Stimulated activated CD4-positive, alpha-beta T cell treated with anti-CD3 and anti-CD28 coated beads, Interleukin-1b, Interleukin-23, amount 100 ng/mL, for 4 hours (primary cell): ENCODE measurements at places on chromosomes 3 and 15.

GRCh38 chr15:38367476-38367875 is 86.5 kb upstream of the FAM98B start:
- DNase-seq, result no peak

DNA sequence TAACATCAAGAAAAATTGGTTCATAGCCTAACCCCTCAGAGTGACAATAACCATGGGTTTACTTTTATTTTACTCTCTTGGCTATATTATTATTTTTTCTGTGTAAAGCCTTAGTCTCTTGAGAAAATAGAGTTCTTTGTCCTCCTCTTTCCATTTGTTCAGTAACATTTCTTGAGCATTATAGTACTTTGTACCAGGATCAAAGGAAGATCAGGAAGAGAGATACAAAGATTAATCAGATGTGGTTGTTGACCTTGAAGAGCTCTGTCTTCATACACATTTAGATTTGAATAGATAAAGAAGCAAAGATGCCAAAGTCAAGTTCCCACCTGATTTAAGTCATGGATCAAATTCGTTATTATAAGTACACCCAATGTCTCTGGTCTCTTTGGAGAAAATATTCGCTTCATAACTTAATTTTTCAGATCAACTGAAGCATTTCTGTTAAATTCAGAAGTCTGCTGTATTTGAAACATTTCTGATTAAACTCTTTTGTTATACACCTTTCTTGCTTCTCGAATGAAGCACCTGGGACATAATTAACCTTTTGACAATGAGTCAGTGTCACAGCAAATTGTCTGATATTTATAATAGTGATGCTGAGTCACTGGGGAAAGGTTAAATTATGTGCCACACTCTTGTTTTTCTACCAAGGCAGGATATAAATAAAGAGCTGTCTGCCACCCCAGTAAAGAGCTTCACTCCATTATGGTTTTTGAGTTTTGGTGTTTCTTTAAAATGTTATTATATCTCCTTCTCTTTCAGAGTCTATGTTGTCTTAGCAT is 100.2 kb downstream of the GHSR start:
- DNase-seq, result no peak

DNA sequence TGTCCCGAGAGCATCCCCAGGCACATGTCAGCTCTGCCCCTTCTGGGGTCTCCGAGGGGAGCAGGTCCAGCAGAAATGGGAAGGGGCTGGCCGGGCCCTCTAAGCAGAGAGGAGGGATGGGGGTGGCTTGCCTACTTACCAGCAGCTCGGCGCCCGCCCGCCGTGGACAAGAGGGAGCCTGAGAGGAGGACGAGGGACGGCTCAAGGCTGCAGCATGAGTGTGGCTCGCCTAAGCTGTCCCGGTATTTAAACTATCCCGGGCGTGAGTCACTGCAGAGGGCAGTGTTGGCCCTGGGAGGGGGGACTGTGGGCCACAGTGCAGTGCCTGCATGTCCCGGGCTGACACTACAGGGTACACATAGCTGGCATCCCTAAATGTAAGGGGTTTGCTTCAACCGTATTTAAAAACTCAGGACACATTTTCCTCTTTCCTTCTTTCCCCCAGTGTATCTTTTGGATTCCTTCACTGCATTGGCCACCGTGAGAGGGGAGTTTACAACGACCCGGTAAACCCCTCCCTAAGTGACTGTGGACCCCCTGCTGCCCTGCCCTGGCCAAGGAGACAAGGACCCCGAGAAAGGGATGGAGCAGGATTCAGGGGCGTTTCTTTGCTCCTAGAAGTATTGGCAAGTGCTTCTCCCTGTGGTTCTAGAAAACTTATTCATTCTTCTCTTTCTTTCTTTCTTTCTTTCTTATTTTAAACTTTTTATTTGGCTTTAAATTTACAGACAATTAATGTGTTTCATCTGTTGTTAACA is at the start of gene LRRC15:
LRRC15 (minus strand) TSS at position 222 of the 758 bp plus-strand sequence. CDS start 8,700 bp downstream, outside the sequence.
- no peak for DNase-seq

DNA sequence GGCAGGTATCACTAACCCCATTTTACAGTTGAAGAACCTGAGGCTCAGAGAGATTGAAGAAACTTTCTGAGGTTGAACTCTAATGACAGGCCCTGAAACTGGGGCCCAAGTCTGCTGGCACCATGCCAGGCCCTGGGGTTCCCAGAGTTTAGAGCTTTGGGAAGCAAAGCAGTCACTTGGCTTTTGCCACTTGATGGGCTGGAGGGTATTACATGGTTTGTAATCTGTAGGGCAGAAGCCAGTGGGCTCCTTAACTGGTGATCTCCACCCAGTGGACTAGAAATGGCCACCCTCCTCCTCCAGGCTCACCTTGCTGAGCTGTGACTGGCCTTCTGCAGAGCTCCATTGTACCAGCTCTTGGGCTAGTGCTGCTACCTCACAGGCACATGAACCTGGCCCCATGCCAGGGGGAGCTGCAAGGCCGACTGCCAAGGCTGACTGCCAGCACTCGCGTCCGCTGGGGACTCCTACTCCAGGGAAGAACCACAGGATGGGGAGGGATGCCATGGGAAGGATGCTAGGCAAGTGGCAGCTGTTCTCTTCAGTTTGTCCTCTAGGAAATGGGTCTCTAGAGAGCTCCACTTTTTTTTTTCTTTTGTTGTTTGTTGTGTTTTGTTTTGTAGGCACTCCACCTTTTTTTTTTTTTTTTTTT is 104.8 kb downstream of the ETFA start:
- no peak for DNase-seq

DNA sequence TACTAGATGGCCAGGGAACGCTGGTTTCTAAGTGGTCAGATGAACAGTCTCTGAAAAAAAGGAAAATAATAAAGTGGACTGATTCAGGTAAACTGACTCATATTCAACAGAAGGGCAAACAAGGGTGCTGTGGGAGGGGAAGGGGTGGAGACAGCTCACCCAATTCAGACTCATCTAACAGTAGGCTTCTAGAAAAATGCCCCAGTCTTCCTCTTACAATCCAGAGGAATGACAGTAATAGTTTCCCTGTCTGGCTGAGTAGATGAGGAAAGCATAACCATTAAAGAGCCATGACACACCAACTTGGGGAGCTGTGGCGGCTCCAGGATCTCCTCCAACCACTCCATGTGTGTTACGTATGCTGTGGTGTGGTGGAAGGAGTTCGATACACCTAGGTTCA is 231.4 kb upstream of the UMPS start:
- DNase-seq, result no peak

DNA sequence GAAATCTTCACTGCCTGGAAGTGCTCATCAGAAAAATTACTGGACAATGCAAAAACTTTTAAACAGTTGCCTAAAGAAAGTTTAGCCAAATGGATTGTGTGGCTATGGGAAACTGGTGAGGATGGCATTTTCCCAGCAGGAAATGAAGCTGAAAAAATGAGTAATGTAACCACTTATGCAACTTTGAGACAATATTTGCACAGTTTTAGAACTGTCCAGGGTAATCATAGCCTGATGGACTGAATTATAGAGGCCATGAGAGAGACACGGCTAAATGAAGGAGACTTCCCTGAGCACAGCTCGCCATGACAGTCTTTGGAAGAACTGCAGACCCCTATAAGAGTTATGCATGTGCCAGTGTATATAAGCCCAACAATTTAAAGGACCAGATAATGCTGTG is 881.5 kb downstream of the VGLL3 start:
- no peak for DNase-seq

- DNase-seq, result no peak
Measured at GRCh38 chr3:111617406-111617805, 22.3 kb upstream of the ZBED2 start.

GRCh38 chr3:51535146-51536019 is 3.1 kb upstream of the RAD54L2 start:
- no peak for DNase-seq

DNA sequence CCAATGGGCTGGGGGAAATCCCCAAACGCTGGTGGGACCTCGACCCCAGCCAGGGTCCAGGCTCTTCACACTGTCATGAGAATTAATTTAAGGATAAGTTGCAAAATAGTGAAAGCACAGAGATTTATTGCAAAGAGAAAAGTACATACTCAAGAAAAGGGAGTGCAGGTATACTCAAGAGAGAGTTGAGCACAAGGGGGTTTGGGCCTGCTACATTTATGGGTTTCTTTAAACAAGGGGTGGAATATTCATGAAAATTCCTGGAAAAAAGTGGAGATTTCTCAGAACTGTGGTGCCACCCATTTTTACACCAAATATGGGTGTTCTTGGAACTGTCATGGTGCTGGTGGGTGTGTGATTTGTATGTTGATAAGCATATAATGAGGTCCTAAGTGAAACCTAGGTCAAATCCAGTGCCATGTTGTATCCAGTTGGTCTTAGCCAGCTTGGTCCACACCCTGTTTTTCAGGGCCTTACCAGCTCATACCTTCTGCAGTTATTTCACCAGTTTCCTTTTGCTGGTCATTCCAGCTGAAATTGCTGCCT is 32.6 kb upstream of the NEO1 start:
- no peak for DNase-seq

GRCh38 chr3:35965908-35966307 is 326.6 kb downstream of the ARPP21 start:
- no peak for DNase-seq

- no peak for DNase-seq
Measured at GRCh38 chr3:185778821-185779220, 46.0 kb downstream of the IGF2BP2 start.

- no peak for DNase-seq
Measured at GRCh38 chr3:66498687-66499621, 1.9 kb downstream of the LRIG1 start.

- no peak for DNase-seq
Measured at GRCh38 chr15:66884115-66884622, 181.2 kb upstream of the SMAD3 start.

DNA sequence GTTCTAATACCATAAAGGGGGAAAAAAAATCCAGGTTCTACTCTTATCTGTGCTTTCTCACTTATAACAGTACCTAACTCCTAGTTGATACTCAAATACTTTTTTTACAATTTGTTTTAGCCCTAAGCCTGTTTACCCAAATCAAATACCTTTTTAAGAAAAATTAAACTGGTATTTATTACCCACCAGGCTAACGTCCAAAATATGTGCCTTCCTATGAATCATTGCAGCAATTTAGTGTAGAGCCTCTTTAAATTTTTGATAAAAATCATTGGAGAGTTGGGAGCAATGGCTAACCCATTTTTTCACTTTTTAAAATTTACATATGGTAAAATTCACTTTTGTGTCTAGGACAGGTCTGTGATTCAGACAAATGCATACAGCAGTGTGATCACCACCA is 27.9 kb downstream of the FILIP1L start:
- DNase-seq, result no peak

DNA sequence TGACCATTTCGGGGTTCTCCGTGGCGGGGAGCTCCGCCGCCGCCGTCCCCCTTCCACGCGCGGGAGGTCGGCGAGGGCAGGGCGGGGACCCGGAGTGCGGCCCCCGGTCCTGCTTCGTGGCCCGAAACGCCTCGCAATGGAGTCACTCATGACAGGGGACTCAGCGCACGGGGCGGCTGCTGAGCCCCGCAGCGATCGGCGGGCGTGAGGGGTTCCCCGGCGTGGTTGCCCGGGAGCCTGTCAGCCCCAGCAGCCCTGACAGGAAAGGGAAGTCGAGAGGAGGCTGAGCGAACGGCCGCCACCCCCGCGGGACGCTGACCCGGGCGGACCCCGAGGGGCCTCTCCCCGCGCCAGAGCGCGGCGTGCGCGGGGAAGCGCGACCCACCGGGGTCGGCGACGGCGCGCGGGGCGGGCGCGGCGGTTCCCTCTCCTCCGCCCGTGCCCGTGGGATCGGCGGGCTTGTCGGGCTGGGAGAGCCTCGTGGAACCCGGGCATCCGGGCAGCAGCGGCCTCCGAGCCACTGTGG is 564 bp upstream of the PIGZ start:
- peak; percentile 20 for DNase-seq

GRCh38 chr3:21909096-21909495 is 158.1 kb upstream of the ZNF385D start:
- no peak for DNase-seq

GRCh38 chr3:172287937-172288477 is 160.2 kb downstream of the GHSR start:
- no peak for DNase-seq

DNA sequence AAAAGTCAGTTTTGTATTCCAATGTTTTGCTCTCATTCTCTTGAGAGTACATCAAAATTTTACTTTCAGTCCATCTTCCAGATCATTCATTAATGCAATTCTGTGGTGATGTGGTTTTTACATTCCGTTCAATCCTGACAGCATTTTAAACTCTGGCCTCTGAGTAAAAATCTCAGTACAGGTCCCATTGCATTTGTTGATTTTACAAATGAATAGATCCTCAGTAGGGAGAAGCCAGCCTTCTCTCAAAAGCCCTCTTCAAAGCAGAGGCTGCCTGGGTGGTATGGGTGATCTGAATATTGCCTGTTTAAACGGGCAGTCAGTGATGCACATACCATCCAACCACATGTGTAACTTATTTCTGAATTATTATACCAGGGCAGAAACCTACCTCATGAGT is 72.5 kb upstream of the TSC22D2 start:
- DNase-seq, result no peak

GRCh38 chr3:15523660-15524417 is 2.3 kb upstream of the COLQ start:
- no peak for DNase-seq

DNA sequence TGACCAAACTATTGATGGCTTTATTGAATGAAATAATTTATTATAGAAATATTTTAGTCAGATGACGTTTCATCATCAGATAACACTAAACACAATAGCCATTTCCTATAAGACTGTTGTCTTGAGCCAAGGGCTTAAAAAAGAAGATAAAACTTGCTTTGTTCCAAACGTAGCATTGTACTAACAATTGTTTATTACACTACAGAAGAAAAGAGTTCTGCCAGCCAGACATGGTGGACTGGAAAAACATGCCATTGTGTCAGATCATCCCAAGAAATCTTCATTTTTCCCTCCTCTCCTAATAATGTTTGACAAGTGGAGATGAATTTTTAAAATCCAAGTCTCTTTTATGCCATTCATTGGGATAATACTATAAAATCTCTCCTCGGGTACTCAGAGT is 203.3 kb downstream of the CDIN1 start:
- no peak for DNase-seq

DNA sequence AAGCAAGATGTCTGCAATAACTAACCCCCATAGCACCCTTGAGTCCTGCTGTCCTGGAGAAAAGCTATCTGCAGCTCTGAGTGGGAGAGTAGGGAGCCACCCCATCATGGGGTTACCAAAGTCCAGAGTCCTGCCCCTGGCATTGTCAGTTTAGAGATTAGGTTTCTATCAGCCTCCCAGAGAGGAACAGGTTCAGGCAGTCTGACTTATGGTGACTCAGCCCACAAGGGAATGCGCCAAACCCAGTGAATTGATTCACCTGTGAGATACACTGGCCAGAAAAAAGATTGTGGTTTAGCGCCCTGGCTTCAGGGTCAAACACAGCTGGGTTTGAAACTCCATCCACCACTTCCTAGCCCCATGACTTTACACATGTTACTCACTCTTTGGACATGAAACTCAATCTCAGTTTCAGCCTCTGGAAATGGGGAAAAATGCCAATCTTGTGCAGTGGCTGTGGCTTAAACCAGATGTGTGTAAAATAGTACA is 263.6 kb upstream of the HES1 start:
- DNase-seq, result no peak
